RPMI8226 (cell line): ENCODE measurements at places on chromosomes 4 and X.

GRCh38 chr4:7778510-7779431, 160.9 kb downstream of the AFAP1 start:
- DNase-seq = no peak

GRCh38 chr4:139776235-139776634, 110.6 kb downstream of the MGST2 start:
- no peak for DNase-seq

- DNase-seq = no peak
Observed at GRCh38 chr4:38132843-38133662, 172.9 kb downstream of the PTTG2 start.

DNA sequence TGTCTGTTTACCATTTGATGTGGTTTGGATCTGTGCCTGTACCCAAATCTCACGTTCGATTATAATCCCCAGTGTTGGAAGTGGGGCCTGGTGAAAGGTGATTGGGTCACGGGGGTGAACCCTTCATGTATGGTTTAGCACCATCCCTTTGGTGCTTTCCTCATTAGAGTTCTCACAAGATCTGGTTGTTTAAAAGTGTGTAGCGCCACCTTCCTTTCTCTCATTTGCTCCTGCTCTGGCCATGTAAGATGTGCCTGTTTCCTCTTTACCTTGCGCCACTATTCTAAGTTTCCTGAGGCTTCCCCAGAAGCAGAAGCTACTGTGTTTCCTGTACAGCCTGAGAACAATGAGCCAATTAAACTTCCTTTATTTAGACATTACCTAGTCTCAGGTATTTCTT, 610.7 kb upstream of the ADGRL3 start:
- DNase-seq = no peak

DNA sequence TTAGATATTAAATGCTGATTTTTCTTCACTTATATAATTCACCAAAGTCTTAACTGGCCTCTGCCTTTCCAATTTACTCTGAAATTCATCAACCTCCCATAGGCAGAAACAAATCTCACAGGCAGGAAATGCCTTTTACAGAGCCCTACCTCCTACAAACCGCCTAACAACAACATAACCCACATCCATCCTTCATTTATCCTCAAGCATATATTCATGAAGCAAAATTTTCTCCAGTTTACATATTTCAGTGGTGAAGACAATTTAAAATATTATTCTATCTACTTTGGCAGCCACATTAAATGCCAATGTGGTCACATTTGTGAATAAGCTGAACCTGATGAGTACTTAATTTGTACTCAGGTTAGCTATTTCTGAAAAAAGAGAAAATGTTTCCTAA, 30.3 kb downstream of the SEPSECS start:
- DNase-seq = no peak

DNA sequence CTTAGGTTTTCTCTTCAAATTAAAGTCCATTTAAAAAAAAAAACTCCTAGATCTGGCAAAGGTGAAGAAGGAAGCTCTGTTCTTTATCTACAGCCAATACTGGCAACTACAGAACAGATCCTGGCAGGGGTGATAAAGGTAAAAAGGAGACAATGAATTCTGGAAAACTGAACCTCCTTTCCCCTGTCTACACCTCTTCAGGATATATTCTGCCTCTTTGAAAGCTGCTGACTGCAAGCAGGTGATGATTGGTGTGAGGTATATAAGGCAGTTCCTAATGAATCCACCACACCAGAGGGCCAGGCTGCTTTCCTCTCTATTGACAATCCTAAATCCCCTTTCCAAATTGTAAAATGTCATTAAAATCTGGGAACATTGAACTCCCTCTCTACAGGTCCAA, 370.1 kb downstream of the PPP3CA start:
- no peak for DNase-seq

DNA sequence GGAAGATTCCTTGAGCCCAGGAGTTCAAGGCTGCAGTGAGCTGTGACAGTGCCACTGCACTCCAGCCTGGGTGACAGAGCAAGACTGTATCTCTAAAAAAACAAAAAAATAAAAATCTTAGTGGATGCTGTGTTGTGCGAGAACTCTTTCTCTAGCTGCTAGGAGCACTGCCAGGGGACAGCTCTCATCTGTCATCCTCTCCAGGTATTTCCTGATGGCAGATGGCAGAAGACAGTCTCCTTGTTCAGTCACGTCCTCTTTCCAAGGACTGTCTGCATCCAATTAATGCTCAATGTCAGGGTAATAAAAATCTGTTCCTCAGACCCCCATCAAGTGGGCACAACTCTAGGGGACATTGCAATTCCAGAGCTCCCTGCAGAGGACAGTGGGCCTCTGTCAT, 29.2 kb downstream of the PPM1K start:
- no peak for DNase-seq

DNA sequence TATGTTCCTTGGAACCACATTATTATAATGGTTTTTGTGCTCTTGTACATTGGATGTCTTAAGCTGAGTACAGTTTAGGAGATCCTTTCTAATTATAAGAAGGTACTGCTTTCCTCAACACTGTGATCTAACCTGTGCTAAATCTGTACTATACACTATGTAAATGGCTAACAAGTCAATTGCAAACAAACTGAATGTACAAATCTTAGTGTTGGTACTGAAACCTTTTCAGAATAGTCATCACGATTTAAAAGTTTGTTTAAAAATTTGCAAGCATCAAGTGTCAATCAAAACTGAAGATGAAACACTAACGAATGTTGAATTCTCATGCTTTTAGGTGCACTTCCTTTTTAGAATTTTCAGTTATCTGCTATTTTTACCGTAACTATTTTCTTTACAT, 2090.4 kb upstream of the TENM3 start:
- no peak for DNase-seq

- DNase-seq = no peak
Observed at GRCh38 chrX:70444326-70444945, at the start of gene DLG3. DLG3 (plus strand) TSS chrX:70444835; CDS start chrX:70445202, 367 bp downstream.

GRCh38 chr4:152563209-152563608, 27.3 kb upstream of the FBXW7 start:
- DNase-seq = no peak

- DNase-seq = no peak
Observed at GRCh38 chr4:147682755-147683154, 1.2 kb downstream of the PRMT9 start.

- no peak for DNase-seq
Observed at GRCh38 chrX:287670-288069, 6.5 kb downstream of the PLCXD1 start.

GRCh38 chr4:101264993-101265815, 82.1 kb downstream of the PPP3CA start:
- DNase-seq = no peak

DNA sequence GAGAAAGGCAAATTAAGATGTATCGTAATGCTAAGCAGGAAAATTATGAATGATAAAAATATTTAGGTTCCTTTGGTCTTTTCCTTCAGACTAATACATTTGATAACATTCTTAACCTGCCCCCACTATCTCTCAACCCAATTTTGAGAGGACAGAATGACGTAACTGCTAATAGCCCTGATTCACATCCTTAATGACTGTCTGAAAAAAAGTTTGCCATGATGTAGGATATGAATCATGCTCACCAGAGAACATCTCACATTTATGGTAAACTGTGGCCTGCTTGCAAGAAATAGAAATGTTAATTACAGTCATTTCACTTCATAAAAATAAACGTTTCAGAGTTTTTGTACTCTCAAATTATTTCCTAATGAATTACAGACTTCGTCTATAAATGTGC, 128.0 kb upstream of the VEGFC start:
- DNase-seq = no peak

- DNase-seq = peak; percentile 63
Observed at GRCh38 chrX:16903274-16904022, 33.3 kb upstream of the RBBP7 start.

DNA sequence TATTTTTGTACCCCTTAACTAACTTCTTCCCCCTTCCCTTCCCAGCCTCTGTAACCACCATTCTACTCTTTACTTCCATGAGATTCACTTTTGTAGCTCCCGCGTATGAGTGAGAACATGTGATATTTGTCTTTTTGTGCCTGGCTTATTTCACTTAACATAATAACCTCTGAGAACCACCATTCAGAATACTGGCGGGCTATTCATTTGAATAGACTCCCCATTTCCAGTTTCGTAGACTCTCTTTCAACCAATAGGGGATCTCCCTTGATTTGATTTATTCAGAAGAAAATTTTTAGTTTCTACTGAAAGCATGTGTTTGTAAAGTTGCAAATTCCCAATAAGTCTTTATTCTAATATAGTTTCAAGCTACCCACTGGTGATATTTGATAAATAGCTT, 117.2 kb downstream of the GATB start:
- DNase-seq = no peak

- DNase-seq = no peak
Observed at GRCh38 chr4:8245884-8246833, 23.4 kb upstream of the HTRA3 start.

GRCh38 chr4:19002170-19002569, 980.6 kb upstream of the LCORL start:
- no peak for DNase-seq

DNA sequence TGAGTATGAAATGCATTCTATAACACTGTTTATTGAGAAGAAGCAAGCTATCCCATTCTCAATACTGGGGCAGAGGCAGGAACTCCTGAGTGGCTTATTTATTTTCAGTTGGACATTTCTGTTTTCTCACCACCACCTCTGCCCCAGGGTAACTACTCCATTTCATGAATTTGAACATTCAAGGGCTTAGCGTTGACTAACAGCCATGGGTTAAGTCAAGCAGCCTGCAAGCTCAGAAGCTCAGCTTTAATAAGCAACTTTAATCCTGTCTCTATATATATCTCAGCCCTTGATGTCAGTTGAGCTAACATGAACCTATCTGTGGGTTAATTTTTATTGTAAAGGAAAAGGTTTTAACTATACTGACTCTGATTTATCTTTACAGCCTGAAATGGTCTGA, 93.8 kb downstream of the MBNL3 start:
- no peak for DNase-seq

GRCh38 chr4:159503236-159504008, 400.5 kb downstream of the RAPGEF2 start:
- DNase-seq = no peak

GRCh38 chr4:89365375-89365774, 57.8 kb upstream of the GPRIN3 start:
- no peak for DNase-seq

DNA sequence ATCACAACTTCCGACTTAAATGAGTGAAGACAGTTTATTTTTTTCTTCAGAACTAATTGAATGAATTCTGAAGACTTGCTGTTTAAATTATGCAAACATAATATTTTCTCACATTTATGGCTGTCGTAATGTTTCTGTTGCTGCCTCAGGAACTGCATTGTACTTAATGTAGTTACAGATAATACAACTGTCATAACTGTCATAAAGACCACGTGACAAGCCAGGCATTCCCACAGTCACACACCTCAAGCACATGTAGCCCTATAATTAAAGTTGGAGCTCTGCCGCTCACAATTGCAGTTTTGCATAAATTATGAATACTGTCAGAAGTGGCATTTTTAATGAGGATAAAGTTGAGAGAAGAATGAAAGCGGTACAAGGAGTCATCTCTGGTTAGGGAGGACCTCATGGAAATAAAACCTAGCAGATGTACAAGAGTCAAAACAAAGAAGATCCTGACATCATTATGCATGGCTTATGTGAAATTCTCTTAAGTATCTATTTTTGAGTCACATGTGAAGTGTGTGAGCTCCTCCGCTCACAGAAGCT, 38.5 kb upstream of the GALNTL6 start:
- no peak for DNase-seq

DNA sequence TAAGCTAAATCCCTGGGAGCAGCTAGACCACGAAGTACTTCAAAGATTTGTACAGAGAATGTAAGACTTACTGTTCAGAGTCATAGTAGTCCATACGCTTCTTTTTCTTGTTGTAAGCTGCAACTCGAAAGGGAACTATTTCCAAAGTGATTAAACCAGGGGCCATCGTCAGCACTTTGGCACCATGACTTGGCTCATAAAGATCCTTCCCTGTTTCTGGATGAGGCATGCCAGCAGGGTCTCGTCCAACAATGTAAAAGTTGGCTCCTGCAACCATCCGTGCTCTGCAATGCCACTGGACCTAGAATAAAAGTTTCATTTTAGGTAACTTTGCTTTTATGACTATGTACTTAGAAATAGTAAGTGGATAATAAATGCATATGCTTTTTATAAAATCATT, 88.5 kb downstream of the PAPSS1 start:
- DNase-seq = no peak

DNA sequence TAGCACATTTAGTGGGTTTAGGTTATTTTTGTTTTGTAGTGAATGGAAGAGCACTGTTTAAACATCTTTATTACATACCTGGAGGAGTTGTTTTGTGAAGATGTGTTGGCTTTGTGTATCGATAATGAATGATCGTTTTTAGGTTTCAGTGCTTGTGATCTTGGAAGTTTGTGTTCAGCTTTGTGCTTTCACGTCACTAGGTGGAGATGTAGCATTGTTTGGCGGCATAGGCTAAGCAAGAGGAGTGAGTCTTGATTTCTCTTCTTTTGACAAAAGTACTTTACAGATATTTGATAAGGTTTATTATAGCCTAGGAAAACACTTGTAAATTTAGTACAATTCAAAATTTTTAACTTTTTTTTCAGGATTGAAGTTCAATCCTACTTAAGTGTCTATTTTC, 50.4 kb downstream of the PDK3 start:
- DNase-seq = no peak

- no peak for DNase-seq
Observed at GRCh38 chr4:150242820-150243458, 164.7 kb downstream of the DCLK2 start.

DNA sequence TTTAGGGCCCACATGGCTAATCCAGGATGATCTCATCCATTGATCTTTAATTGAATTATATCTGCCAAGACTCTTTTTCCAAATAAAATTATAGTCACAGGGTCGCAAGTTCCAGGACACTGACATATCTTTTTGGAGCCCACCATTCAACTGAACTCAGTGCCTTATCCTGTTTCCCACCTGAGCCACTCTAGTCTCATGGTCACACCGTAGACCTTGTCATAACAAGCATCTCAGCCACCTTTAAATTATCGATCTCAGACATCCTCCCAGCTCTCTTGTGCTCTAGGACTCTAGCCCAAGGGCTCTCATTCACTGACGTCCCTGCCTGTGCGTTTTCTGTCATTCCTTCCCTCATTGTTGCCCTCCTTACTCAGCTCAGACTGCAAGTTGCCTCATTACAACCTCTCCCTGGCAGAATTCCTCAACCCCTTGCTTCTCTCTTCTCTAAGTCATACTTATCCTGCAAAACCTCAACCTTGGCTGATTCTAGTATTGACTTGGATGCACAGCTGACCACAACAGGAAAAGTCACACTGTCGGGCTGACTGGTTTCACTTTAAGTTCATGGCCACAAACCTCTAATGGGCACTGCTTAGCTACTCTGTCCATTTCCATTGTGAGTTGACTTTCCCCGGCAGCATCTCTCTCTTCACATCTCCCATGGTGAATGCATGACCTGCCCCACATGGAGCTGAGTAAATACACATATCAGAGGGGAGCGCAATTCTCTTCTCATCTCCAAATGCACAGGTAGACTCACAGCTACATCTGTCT, 91.0 kb upstream of the TRIM2 start:
- no peak for DNase-seq
